ENCODE measurements at places on chromosomes 5 and 9. TPM values are rescaled to one million over a fixed set of nuclear protein-coding genes. Genes with fewer than 3 reads are reported as not detected.
A peak's percentile ranks its signal among the peaks of the same experiment; 100 is the strongest.

The OR1J2 gene
- not detected for total RNA-seq

The KCNN2 gene
- total RNA-seq: not detected

The PPP3R2 gene
- not detected for total RNA-seq

DNA sequence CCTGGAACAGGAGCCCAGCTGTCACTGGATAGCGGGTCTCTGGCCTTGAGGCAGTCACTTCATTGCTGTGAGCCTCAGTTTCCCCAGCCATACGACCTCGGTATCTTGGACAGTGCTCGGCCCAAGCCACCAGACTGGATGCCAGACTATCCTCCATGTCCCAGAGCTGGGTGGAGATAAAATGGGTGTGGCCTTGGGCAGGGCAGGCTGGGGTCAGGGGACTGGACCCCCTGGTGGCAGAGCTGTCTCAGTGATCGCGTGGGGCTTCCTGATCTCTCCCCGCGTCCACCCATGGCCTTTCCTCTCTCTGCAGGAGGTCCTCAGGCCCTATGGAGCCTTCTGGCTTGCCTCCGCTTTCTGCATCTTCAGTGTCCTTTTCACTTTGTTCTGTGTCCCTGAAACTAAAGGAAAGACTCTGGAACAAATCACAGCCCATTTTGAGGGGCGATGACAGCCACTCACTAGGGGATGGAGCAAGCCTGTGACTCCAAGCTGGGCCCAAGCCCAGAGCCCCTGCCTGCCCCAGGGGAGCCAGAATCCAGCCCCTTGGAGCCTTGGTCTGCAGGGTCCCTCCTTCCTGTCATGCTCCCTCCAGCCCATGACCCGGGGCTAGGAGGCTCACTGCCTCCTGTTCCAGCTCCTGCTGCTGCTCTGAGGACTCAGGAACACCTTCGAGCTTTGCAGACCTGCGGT lies 10.0 kb downstream of the SLC2A8 start:
- peaks cover 15% of the 10 kb centered on the region for H3K36me3 ChIP-seq
- no peak for DNase-seq
- no peaks in the 10 kb centered on the region for H3K4me1 ChIP-seq
- no peaks in the 10 kb centered on the region for H3K27me3 ChIP-seq
- no peak overlapping the region for H3K4me3 ChIP-seq
- H3K27ac ChIP-seq: no peak overlapping the region

DNA sequence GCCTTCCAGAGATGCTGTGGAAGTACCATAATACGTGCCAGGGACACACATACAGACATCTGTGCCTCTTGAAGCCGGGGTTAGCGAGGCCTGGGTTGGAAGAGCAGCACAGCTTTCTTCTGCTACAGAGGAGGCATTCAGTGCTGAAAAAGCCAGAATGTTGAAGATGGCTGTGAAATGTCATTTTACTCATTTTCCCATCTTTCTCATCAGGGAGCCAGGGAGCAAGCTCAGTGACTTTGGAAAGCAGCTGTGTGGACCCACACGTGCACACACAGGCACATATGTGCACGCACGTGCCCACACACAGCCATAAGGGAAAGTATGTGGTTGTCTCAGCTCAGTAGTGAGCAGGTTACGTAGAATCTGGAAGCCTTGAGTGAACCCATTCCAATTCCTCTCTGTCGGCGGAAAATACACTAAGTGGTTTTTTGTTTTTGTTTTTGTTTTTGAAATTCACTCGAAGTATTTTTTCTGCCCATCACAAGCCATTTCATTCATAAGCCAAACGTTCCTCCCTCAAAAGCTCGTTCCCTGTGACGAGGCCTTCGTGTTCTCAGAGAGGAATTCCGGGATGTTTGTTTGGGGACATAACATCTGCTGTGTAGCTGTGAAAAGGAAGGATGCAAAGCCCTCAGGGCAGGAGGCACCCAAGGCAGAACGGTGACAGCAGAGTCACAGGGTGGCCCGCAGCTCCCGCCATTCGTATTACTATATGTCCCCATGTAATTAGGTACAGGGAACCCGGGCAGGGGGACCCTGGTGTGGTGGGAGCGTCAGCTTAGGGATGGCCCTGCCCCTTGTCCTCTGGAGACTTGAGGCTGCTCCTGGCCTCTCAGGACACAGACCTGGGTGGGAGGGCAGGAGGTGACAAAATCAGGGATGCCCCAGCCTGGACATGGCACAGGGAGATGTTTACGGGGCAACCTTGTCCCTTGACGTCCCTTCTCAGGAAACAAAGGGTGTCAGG lies 29.0 kb upstream of the ANKRD33B start:
- DNase-seq: no peak
- H3K36me3 ChIP-seq: no peaks in the 10 kb centered on the region
- H3K27ac ChIP-seq: peak overlapping the region; percentile 86
- H3K4me1 ChIP-seq: no peaks in the 10 kb centered on the region
- H3K27me3 ChIP-seq: no peaks in the 10 kb centered on the region
- no peak overlapping the region for H3K4me3 ChIP-seq

DNA sequence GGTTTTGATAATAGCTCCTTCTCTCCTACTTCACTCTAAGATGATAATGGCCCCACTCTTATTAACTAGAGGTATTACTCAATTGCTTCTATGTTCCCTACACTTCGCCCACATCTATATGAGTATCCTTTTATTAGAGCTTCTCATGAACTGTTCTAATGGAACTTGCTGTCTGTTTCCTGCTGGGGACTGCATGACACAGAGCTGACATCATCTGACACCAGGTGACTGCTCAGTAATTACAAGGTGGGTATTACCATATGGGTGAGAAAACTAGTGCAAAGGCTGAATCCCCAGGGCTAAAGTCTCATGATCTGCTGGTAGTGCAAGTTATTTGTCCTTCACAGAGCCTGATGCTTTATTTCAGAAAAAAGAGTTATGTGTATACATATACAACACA lies 146.2 kb upstream of the PLCXD3 start:
- no peaks in the 10 kb centered on the region for H3K36me3 ChIP-seq
- no peak overlapping the region for H3K27ac ChIP-seq
- no peaks in the 10 kb centered on the region for H3K27me3 ChIP-seq
- H3K4me1 ChIP-seq: no peaks in the 10 kb centered on the region
- no peak for DNase-seq

DNA sequence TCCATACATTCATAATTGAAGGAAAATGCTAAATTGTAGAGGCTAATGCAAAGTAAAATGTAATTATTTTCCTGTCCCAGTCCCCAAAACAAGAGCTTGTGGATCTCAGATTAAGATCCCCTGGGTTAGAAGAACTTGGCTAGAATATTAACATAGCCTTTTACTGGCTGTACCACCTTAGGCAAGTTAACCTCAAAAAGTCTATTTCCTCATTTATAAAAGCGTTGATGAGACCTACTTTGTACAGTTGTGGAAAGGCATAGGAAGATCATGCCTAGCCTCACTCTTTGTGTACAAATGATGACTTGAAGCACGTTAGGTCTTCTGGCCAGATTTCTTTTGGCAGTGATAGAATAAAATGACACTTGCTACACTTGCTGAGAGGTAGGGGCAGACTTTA lies 97.2 kb downstream of the F2RL2 start:
- H3K4me1 ChIP-seq: peaks cover 12% of the 10 kb centered on the region
- H3K27ac ChIP-seq: peak overlapping the region; percentile 89
- no peak overlapping the region for H3K4me3 ChIP-seq
- DNase-seq: no peak

- DNase-seq: no peak
- H3K27me3 ChIP-seq: no peaks in the 10 kb centered on the region
- no peak overlapping the region for H3K4me3 ChIP-seq
- no peaks in the 10 kb centered on the region for H3K36me3 ChIP-seq
- peak overlapping the region; percentile 81 for H3K27ac ChIP-seq
- peaks cover 16% of the 10 kb centered on the region for H3K4me1 ChIP-seq
These were observed 27.7 kb upstream of the CDC23 start for GRCh38 chr5:138240650-138241385.

GRCh38 chr9:86975606-86976005 lies 28.3 kb upstream of the GAS1 start:
- no peaks in the 10 kb centered on the region for H3K27me3 ChIP-seq
- H3K27ac ChIP-seq: no peak overlapping the region
- H3K4me3 ChIP-seq: no peak overlapping the region
- no peaks in the 10 kb centered on the region for H3K36me3 ChIP-seq

DNA sequence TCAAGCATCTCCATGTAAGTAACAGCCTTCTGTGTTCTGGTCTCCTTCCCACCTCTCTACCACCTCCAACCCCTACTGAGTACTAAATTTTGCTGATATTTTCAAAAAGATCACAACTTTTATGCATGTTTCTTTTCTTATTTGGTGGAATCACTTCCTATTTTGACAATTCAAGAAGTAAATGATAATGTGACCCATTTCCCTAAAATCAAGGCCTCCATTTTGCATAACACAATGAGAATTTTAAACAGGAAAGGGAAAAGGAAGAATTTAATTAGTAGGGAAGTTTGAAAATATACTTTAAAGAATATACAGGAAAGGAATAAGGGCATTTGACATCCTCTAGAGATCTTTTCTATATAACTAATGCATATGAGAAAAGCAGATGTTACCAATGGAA lies 212.9 kb upstream of the RASA1 start:
- H3K36me3 ChIP-seq: no peaks in the 10 kb centered on the region
- no peak for DNase-seq
- H3K27me3 ChIP-seq: no peaks in the 10 kb centered on the region
- H3K4me1 ChIP-seq: no peaks in the 10 kb centered on the region

- no peak overlapping the region for H3K4me3 ChIP-seq
- no peak overlapping the region for H3K27ac ChIP-seq
- no peak for DNase-seq
These were observed 7.9 kb upstream of the MYORG start for GRCh38 chr9:34384368-34385165.

DNA sequence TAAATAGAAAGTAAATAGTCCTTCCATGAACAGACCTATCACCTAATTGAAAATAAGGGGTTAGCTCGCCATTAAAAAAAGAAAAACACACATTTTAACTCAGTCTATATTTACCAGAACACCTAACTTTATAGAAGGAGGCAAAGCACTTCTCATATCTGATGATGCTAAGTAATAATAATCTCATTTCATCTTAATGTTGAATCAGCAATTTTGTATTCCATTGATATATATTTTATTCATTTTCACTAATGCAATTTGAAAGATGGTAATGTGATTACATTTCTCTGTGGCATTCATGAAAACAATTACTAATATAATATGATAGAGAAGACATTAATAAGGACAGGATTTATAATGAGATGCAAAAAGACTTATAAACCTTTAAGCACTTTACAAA lies 276.7 kb downstream of the BNC2 start:
- no peaks in the 10 kb centered on the region for H3K36me3 ChIP-seq
- peaks cover 25% of the 10 kb centered on the region for H3K4me1 ChIP-seq
- no peak for DNase-seq
- H3K27me3 ChIP-seq: no peaks in the 10 kb centered on the region
- no peak overlapping the region for H3K27ac ChIP-seq

DNA sequence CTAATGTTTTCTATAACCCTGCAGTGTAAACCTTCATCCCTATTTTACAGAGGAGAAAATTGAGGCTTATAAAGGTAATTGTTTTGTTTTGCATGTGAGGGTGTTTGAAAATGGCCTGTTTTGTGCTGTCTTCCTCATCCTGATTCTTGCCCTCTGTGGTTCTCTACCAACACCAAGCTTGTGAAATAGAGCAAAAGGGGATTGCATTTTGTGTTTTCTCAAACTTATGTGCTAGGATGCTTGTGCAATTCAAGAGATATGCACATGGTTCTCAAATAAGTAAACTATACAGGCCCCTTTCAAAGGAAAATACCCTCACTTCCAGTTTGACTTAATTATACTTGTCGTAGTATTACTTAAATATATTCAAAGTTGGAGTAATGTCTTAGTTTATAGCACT lies 17.2 kb downstream of the PAM start:
- peaks cover 6% of the 10 kb centered on the region for H3K4me1 ChIP-seq
- H3K4me3 ChIP-seq: no peak overlapping the region
- H3K36me3 ChIP-seq: no peaks in the 10 kb centered on the region
- no peak for DNase-seq
- H3K27ac ChIP-seq: no peak overlapping the region

DNA sequence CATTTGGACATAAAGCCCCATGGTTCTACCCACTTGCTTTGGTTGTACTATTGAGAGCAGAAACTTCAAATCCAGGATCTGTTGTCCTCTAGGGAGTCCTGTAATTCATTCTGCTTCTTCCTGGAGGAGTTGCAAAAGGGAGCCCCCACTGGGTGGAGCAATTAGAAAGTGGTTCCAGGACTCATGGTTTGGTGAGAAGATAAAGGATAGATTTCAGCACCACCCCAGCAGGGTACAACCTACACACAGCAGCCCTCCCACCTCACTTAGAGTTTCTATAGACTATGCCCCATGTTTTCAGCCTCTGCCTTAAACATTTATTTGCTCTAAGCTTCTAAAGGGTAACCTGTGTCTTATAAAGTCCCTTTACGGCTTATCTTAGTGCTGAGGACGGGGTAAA lies 112.6 kb upstream of the ARRDC3 start:
- no peak overlapping the region for H3K4me3 ChIP-seq
- no peak overlapping the region for H3K27ac ChIP-seq
- H3K36me3 ChIP-seq: no peaks in the 10 kb centered on the region
- no peaks in the 10 kb centered on the region for H3K27me3 ChIP-seq
- no peak for DNase-seq

- no peaks in the 10 kb centered on the region for H3K36me3 ChIP-seq
- H3K27me3 ChIP-seq: no peaks in the 10 kb centered on the region
- no peak overlapping the region for H3K27ac ChIP-seq
- no peaks in the 10 kb centered on the region for H3K4me1 ChIP-seq
- no peak for DNase-seq
These were observed 179.3 kb upstream of the MVB12B start for GRCh38 chr9:126147186-126147935.

- H3K27ac ChIP-seq: no peak overlapping the region
- no peak overlapping the region for H3K4me3 ChIP-seq
- H3K4me1 ChIP-seq: no peaks in the 10 kb centered on the region
- no peak for DNase-seq
- no peaks in the 10 kb centered on the region for H3K36me3 ChIP-seq
These were observed 9.9 kb upstream of the ALDOB start for GRCh38 chr9:101445353-101446029.
